NCI-H1105 (cell line): ENCODE measurements at places on chromosomes 5 and 9.

- no peak for DNase-seq
Observed at GRCh38 chr5:63085561-63085960, 506.9 kb downstream of the LRRC70 start.

GRCh38 chr9:89605465-89606048 is 745 bp downstream of the GADD45G start:
- DNase-seq, result peak; percentile 28

GRCh38 chr9:128921881-128922763 is 1.3 kb downstream of the PHYHD1 start:
- DNase-seq, result no peak

GRCh38 chr5:90344689-90345088 is 64.9 kb downstream of the CETN3 start:
- no peak for DNase-seq

DNA sequence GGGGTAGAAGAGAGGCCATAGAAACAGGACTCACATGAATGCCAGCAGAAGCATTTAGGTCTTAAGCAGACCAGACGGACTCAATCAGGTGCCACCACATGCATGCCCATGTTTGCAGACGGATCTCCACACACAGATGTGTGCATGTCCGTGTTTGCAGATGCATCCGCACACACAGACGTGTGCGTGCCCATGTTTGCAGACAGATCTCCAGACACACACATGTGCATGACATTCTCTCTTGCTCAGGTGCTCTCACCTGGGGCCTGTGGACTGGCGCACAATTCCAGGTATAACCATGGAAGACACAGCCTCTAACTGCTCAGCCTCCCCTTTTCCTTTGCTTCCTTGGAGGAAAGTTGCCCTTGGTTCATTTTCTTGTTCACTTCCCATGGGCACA is 148.3 kb downstream of the CACNA1B start:
- no peak for DNase-seq

- DNase-seq, result no peak
Observed at GRCh38 chr5:173736923-173737412, 120.5 kb upstream of the BOD1 start.

- no peak for DNase-seq
Observed at GRCh38 chr9:136900988-136901515, 14.7 kb downstream of the TRAF2 start.

GRCh38 chr5:77087484-77088261 is 588 bp upstream of the ZBED3 start:
- no peak for DNase-seq

DNA sequence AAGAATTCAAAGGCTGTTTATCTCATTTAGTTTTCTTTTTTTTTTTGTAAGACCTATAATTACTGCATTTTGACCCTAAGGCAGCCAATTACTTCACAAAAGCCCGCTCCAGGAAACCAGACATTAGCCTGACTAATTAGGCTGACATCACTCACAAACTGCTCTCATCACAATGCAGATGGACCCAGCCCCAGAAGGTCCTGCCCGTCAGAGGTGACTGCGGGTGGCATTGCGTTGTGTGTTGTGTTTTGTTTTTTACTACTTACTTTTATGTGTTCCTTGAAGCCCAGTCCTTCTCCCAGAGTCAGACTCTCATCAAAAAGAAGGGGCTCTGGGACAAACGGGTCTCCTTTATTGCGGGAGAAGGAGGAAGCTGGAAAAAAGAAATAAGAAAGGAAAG is 172.2 kb downstream of the HSD17B3 start:
- DNase-seq, result peak; percentile 62
